ENCODE measurements at places on chromosomes 12 and 14.

DNA sequence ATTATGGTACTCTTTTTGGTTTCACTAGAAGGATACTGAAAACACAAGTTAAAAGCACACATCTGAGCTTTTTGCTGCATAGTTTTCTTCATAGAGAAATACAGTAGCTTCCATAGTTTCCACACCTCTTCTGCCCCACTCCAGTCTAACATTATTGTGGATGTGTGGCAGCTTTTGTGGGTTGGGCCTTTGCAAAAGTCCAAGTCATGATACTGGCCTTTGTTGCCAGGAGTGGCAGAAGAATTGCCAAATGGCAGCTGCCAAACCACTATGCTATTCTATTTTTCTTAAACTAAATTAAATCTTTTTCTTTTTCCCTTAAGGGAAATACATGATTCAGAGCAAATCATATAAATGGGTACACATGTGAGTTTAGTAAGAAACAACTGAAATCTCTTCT lies 114.8 kb downstream of the PLEKHA5 start:
- DNase-seq: no peak

- no peak for DNase-seq
Measured at GRCh38 chr12:120536064-120536791, 2.1 kb downstream of the RNF10 start.

DNA sequence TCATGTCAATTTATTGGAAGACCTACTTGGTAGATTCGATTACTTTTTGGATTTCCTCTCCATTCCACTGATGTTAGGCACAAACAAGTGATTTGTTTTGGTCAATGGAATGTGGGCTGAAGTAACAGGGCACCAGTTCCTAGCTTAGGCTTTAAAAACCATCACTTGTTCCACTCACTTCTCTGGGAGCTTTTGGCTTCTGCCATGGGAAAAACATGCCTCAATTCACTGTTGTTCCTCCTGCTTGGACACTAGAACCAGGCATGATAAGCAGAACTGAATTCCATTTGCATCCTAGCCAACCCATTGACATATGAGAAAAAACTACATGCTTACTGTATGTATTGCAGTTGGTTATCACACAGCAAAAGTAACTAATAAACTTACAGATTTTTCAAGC lies 47.8 kb downstream of the LLPH start:
- no peak for DNase-seq

- DNase-seq: no peak
Measured at GRCh38 chr14:37047226-37047625, 125.2 kb downstream of the SLC25A21 start.

GRCh38 chr14:74960736-74961135 lies 5.3 kb upstream of the PGF start:
- no peak for DNase-seq
